Liver (tissue), 10 donors: ENCODE measurements at places on chromosomes 1 and 21.

- no peak for DNase-seq
Observed at GRCh38 chr1:187491082-187491720, 662.5 kb downstream of the PLA2G4A start.

DNA sequence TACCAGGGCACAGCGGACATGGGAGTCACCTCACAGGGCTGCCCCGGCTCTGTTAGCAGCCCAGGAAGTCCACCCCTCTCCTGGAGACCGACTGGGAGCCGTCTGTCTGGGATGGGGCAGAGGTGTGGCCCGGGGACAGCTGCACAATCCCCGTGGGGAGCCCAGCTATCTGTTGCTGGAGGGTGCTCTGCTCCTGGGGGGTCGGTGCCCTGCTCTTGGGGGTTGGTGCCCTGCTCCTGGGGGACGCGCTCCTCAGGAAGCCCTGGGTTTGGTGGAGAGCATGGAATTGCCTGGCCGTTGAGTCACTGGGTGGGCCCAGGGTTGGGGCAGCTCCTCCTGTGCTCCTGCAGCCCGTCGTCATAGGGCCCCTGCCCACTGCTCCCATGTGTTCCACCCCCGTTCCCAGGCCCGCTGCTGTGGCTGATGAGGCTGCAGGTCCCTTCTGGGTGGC lies 39.3 kb downstream of the AGPAT3 start:
- no peak for DNase-seq

DNA sequence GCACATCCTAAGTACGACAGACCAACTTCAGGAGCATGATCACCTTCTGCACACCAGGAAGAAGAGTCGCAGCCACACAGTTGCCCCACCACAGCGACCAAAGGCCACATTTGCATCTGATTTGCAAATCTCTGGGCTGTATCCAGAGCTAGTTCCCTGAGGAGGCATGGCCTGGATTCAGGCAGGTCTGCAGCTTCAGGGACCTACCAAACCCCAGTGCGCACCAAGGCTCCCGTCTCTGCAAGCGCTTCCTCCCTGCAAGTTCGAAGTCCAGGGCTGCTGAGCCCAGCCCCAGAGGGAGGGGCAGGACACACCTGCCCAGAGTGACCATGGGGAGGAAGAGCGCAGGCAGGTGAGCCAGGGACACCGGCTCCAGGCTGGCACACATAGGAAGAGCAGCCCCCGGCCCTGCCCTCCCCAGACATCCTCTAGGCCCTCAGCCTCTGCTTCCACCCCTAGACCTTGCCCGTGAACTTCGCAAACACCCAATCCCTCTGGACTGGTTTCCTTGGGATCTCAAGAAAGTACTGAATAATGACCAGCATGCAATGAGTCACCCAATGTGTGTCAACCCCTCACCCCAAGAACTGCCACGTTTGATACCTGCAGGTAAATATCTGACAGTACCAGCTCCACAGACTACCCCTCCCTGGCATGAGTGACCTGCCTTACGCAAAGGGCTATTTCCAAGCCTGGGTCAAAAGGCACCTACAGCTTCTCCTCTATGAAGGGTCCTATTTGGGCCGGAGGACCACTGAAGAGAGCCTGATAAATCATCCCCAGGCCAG lies 36.8 kb downstream of the CASZ1 start:
- DNase-seq: peak; percentile 47

GRCh38 chr1:236608930-236609726 lies 4.8 kb upstream of the HEATR1 start:
- DNase-seq: peak; percentile 45

GRCh38 chr1:172220376-172220775 lies 200.1 kb upstream of the C1orf105 start:
- no peak for DNase-seq

GRCh38 chr1:54577612-54578011 lies 29.6 kb downstream of the ACOT11 start:
- peak; percentile 71 for DNase-seq

GRCh38 chr21:43873673-43874072 lies 8.7 kb downstream of the AGPAT3 start:
- DNase-seq: no peak

DNA sequence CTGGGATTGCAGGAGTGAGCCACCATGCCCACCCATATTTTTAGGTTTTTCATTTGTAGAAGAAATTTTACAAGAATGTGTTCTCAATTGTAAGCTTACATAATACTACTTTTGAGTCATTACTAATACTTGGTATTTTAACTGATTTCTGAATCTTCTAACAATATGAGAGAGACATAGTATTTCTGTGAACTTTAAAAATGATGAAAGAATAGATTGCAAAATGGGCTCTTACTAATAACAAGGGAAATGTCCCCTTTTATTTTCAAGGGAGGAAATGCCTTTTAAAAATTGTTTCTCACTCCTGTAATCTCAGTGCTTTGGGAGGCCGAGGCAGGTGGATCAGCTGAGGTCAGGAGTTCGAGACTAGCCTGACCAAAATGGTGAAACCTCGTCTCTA lies 5.9 kb downstream of the AGO3 start:
- DNase-seq: no peak

DNA sequence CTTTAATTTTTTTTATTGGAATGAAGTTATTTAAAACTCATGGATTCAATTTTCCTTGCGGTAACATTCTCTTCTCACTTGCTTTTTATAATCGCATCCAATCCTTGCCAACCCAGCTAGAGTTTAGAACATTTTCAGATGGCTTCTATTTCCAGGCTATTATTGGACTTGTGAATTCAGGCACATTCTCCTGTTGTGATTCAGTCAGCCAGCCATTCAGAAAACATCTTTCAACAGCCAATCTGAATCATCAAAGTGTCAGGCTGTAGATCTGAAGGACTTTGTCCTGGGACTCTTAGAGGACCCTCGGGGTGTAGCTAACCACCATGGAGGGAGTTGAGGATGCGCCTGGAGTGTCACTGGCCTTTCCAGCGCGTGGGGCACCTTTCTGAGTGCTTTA lies 92.4 kb downstream of the PRDM2 start:
- no peak for DNase-seq

- DNase-seq: peak; percentile 27
Observed at GRCh38 chr1:180267211-180267561, 37.1 kb downstream of the LHX4 start.

GRCh38 chr1:162561616-162562469 lies at the start of gene UAP1:
Gene UAP1 (plus strand): TSS chr1:162561722. CDS start chr1:162566069, 4,347 bp downstream.
- DNase-seq: peak; percentile 50

DNA sequence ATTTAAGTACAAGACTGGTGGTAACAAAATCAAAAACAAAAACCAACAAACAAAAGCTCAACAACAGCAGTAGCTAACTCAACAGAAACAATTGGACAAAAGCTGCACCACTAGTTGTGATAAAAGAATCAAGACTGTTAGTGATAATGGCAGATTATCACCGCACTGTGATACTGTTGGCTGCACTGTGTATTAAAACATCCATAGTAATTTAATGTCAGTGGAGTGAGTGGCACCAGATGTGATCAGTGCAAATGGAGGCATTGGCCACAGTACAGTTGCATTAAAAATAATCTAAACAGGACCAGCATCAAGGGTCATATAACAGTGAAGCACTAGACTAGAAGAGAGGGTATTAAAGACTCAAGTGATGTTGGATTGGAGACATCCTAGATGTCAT lies 1341.3 kb downstream of the MRPL39 start:
- DNase-seq: no peak

DNA sequence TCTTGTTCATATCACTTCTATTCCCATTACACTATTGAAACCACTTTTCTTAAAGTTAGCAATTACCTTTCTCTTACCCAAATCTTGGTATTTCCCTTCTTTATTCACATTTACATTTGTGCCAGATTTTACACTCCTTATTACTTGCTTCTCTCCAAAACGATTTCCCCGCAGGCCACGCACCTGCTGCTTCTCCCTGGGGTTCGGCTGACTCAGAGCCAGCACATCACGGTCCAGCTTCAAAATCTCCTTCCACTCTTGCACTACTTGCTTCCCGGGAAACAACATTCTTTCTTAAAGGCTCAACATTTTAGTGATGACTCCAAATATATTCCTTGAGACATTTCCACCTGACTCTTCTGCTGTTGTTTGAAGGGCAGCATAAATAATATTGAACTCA lies 20.7 kb downstream of the LHX9 start:
- DNase-seq: no peak

GRCh38 chr1:110433803-110434202 lies 17.1 kb upstream of the PROK1 start:
- DNase-seq: peak; percentile 50

DNA sequence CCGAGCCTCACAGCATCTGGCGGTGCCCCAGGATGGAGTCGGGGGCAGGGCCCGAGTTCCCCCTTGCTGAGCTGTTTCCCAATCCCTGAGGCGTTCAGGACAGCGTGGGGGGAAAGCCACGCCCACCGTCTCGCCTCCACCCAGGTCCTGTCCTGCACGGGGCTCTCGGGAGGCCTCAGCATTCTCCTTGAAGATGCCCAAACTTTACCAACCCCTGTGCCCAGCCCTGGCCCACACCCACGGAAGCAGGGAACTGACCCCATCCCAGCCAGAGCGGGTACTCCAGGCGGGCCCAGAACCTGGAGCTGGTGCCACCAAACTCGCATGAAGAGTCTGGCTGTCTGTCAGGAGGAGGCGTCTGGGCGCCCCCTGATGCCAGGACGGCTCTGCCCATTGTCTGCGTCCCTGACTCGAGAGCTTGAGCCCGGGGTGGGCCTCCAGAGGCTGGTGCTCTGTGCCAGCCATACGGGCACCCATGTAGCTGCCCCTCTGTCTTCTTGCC lies 35.3 kb upstream of the POFUT2 start:
- no peak for DNase-seq

GRCh38 chr1:185860859-185861258 lies 126.7 kb downstream of the HMCN1 start:
- DNase-seq: no peak

DNA sequence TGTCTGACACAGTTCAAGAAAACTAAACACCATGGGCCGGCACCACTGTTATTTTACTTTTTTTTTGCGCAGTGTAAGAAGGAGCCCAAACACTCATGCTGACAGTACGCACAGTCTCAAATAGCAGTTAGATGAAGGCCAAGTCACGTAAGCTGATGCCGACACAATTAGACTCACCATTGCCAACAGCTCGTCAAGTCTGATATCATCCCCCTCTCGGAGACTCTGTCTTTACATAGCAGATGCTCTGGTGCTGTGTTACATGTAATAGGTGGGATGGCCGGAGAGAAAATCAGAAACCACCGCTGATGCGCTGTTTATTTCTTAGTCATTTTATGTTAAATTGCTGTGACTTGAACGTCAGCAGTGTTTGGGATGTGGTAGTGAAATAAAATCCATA lies 49.3 kb downstream of the TGFB2 start:
- no peak for DNase-seq

DNA sequence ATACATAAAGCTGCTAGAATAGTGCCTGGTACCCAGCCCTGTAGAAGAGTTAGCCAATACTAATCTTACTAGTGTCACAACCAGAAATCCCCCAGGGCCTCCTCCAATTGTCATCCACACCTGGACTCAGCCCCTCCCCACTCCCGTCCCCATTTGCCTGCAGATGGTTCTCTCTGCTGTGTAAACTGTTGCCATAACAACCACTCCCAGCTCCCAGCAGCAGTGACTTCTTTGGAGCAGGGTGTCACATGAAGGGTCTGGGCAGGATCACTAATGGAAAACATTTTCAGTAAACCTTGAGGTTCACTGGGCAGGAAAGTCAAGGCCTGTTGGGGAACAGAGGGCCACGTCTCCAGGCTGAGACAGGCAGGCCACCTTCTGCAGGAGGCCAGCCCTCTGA lies 126.0 kb upstream of the IPO9 start:
- no peak for DNase-seq

- DNase-seq: peak; percentile 84
Observed at GRCh38 chr1:234610061-234610665, at the start of gene IRF2BP2. Gene IRF2BP2 (minus strand): TSS chr1:234610178. CDS start chr1:234609494, 684 bp downstream.

DNA sequence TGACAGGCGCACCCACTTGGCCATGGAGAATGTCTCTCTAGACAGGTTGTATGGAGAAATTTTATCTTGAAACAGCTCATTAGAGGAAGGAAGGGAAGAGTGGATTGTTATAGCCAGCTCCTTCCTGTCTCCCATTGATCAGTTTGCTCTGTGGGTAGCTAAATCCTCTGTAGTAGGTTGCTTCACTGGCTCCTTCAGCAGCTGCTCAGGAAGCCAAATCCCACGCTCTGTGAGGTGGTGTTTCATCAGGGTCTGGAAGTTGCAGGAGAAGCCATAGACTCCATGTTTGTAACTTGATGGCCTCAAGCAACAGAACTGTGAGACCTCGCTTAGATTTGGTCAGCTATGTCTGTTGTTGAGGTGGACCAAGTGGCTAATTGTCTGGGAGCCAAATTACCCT lies 6.8 kb upstream of the NFYC start:
- DNase-seq: no peak

- DNase-seq: no peak
Observed at GRCh38 chr1:202067188-202067974, 55.3 kb upstream of the GPR37L1 start.

- DNase-seq: no peak
Observed at GRCh38 chr1:48230236-48230635, 7.7 kb downstream of the SLC5A9 start.

- no peak for DNase-seq
Observed at GRCh38 chr1:196317535-196318522, 290.4 kb downstream of the KCNT2 start.

GRCh38 chr21:32413697-32414578 lies 1.4 kb downstream of the EVA1C start:
- DNase-seq: no peak

DNA sequence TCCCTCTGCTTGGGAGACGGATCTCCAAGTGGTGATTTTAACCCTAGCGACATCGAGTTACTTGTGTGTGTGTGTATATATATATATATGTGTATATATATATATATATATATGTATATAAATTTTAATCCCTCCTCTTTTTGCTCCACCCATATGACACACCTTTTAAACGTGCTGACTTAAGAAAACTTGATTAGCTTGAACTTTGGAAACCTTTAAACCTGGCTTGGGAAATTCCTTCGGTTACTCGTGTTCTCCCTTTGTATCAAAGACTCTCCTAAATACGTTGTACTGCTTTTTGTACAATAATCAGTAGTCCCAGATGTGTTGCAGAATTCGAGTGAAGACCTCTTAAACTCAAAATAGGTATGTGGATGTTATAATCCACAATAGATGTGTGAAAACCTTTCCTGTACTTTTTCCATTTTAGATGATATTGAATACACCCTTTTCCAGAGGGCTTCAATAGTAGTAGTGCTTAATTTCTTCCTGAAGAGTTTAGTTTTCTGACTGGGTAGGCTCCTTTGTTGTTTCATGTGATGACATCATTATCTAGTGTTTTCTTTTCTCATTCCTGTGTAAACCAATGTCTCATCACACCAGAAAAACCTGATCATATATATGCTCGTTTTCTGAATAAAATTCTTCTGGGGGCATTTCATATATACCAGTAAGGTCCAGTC lies 1.4 kb downstream of the RNF11 start:
- no peak for DNase-seq

GRCh38 chr1:231050395-231050794 lies 10.3 kb upstream of the FAM89A start:
- no peak for DNase-seq

GRCh38 chr1:180785291-180785690 lies 127.4 kb upstream of the KIAA1614 start:
- no peak for DNase-seq

DNA sequence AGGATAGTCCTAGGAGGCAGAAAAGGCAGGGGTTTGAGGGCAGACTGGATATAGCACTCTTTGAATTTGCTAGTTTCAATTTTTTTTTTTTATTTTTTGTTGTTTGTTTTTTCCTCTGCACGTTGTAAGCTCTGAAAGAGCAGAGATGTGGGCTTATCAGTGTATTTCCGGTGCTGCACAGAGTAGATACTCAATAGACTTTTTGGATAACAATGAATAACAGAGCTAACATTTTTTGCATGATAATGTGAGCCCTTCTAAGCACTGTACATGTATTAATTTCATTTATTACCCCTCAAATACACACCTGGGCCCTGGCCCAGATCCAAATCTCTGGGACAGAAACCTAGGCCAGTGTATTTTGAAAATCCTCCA lies 17.1 kb upstream of the PARP1 start:
- no peak for DNase-seq
